ENCODE measurements at places on chromosomes 6 and 20.
A peak's percentile ranks its signal among the peaks of the same experiment; 100 is the strongest.

GRCh38 chr20:48467622-48468021, 360.2 kb downstream of the PREX1 start:
- no peaks in the 10 kb centered on the region for H3K27me3 ChIP-seq
- no peak for DNase-seq
- peaks cover 11% of the 10 kb centered on the region for H3K4me1 ChIP-seq
- H3K36me3 ChIP-seq: no peaks in the 10 kb centered on the region

DNA sequence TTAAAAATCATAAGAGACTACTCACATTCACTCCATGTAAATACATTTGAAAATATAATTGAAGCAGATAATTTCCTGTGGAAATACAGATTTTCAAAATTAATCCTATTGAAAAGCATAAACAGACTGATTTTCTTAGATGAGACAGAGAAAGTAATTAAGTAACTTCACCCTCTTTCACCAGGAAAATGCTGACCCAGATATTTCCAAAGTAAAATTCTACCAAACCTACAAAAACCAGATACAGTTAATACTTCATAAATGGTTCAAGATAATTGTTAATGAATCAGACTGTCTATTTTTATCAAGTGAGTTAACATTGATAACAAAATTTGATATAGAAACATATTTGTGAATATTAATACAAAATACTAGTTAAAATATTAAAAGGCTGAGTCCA, 233.5 kb upstream of the KHDRBS2 start:
- DNase-seq: no peak
- H3K36me3 ChIP-seq: no peaks in the 10 kb centered on the region
- no peaks in the 10 kb centered on the region for H3K4me1 ChIP-seq
- H3K4me3 ChIP-seq: no peak overlapping the region
- H3K27ac ChIP-seq: no peak overlapping the region
- H3K27me3 ChIP-seq: no peaks in the 10 kb centered on the region

DNA sequence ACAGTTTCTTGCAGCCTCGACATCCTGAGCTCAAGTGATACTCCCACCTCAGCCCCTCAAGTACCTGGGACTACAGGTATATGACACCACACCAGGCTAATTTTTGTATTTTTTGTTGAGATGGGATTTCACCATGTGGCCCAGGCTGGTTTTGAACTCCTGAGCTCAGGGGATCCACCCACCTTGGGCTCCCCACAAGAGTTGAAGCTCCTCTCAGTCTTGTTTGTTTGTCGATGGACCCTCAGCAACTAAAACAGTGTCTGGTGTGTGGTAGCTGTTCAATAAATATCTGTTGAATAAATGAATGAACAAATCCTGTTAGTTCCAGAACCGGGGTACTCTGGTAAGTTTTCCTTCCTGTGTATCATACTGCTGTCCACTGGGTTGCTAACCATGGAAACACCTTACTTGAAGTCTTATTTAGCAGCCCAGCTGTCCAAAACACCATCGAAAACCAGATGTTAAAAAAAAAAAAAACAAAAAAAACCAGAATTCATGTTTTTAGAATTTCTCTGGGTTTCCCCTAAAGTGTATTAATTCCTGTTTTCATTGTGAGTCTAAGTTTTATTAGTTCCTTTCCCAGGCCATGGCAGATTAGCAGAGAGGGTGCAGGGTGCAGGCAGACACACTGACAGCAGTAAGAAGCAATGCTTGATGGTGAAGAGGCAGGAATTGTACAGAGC, 7.8 kb upstream of the EZR start:
- no peak overlapping the region for H3K27ac ChIP-seq
- H3K36me3 ChIP-seq: no peaks in the 10 kb centered on the region
- no peaks in the 10 kb centered on the region for H3K4me1 ChIP-seq
- H3K27me3 ChIP-seq: no peaks in the 10 kb centered on the region

- no peaks in the 10 kb centered on the region for H3K27me3 ChIP-seq
- no peak overlapping the region for H3K27ac ChIP-seq
- H3K4me3 ChIP-seq: no peak overlapping the region
- H3K36me3 ChIP-seq: no peaks in the 10 kb centered on the region
- H3K4me1 ChIP-seq: peaks cover 11% of the 10 kb centered on the region
- DNase-seq: no peak
These were observed 34.7 kb downstream of the EZR start for GRCh38 chr6:158784505-158784904.

DNA sequence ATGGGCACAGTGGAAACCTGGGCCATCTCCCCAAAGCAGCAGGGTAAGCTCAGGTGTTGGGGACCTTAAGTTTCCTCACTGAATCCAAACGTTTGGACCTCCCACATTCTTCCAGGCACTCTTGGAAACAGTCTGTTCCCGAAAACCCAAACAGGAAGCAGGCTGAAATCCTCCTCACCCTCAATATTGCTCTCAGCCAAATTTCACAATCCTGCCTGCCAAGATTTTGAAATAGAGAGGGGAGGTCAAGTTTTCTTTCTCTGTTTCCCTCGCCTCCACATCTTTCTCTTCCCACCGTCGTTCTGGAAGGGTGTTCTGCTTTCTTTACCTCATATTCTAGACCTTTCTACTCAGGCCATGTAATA, 392.0 kb upstream of the SASH1 start:
- no peak overlapping the region for H3K4me3 ChIP-seq
- no peaks in the 10 kb centered on the region for H3K27me3 ChIP-seq
- no peaks in the 10 kb centered on the region for H3K4me1 ChIP-seq
- no peaks in the 10 kb centered on the region for H3K36me3 ChIP-seq
- no peak overlapping the region for H3K27ac ChIP-seq

GRCh38 chr20:36543184-36544133, 2.1 kb downstream of the MYL9 start:
- no peaks in the 10 kb centered on the region for H3K27me3 ChIP-seq
- peaks cover 12% of the 10 kb centered on the region for H3K36me3 ChIP-seq
- DNase-seq: no peak
- H3K27ac ChIP-seq: peak overlapping the region; percentile 94

DNA sequence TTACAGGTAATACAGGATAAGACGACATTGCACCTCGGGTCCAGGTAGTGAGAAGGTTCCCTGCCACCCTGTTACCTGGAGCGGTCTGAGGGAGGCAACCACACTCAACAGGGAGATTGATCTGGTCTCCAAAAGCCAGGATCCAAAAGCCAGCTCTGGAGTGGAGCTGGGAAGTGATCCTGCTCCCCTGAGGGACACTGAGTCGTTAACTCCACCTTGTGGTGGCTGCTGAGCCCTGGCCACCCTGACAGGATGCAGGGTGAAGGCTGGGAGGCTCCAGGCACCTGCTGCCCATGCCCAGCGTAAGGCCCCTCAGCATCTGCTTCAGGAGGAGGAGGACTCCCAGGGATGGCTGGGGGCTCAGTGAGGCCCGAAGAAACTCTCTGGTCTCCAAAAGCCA, 38.7 kb upstream of the SLC22A2 start:
- H3K27ac ChIP-seq: no peak overlapping the region
- H3K4me1 ChIP-seq: peaks cover 9% of the 10 kb centered on the region
- H3K36me3 ChIP-seq: no peaks in the 10 kb centered on the region
- no peak for DNase-seq
- H3K27me3 ChIP-seq: no peaks in the 10 kb centered on the region

DNA sequence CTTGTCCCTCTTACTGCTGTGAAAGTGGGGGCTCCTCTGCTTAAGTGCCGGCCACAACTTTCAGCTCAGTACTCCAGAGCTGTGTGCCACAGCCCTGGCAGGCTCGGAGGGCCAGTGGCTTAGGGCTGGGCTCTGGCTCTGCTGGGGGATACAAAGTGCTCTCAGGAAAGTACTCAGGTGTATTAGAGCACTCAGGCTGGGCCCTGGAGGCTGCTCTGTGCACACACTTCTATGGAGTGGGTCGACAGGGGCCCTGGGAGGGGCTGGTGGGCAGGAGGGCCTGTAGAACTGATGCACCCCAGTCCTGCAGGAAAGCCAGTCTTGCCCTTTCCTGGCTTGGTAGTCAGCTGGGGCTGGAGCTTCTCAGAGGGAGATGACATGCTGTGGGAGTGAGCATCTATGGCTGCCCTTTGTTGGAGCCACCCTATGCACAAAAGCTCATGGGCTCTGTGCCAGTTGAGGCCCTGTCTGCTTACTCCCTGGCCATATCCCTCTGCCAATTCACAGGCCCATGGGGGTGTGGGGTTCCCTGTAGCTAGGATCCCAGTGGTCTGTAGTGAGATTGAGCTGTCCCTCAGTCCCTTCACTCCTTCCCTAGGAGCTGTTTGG, 22.0 kb downstream of the CENPW start:
- H3K27ac ChIP-seq: no peak overlapping the region
- no peaks in the 10 kb centered on the region for H3K36me3 ChIP-seq
- DNase-seq: no peak
- H3K4me1 ChIP-seq: no peaks in the 10 kb centered on the region

DNA sequence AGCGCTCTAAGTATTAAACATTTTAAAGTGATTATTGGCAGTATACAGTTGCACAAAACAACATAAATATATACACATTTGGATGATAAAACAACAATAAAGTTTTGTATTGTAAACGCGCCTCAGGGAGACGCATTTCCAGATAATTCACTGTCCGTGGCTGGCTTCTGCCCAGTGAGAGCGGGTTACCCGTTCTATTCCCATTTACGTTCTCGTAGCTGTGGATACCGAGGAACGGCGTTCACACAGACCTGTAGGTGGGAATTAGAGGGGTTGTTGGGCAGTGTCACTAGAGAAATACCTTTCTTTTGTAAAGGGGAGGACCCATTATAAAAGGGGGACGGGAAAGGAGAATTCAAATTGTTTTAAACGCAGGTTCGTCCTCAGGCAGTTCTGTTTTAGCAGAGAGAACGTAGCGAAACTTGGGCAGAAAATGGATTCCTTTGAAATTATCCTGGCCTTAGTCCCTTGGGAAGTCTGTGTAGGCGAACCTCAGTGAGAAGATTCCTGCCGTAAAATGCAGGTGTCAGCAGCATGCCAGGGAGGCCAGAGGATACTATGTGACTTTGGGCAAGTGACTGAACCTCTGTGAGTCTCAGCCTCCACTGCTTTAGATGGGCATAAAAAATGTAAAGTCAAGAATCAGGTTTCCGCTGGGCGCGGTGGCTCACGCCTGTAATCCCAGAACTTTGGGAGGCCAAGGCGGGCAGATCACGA, 756 bp downstream of the MTG2 start:
- peak overlapping the region; percentile 95 for H3K4me3 ChIP-seq
- H3K36me3 ChIP-seq: no peaks in the 10 kb centered on the region
- H3K27me3 ChIP-seq: no peaks in the 10 kb centered on the region
- H3K4me1 ChIP-seq: peaks cover 46% of the 10 kb centered on the region
- DNase-seq: no peak
- peak overlapping the region; percentile 93 for H3K27ac ChIP-seq

GRCh38 chr6:52564856-52565255, 12.0 kb downstream of the TRAM2 start:
- no peak for DNase-seq
- peaks cover 42% of the 10 kb centered on the region for H3K4me1 ChIP-seq
- H3K27ac ChIP-seq: no peak overlapping the region
- H3K27me3 ChIP-seq: no peaks in the 10 kb centered on the region

DNA sequence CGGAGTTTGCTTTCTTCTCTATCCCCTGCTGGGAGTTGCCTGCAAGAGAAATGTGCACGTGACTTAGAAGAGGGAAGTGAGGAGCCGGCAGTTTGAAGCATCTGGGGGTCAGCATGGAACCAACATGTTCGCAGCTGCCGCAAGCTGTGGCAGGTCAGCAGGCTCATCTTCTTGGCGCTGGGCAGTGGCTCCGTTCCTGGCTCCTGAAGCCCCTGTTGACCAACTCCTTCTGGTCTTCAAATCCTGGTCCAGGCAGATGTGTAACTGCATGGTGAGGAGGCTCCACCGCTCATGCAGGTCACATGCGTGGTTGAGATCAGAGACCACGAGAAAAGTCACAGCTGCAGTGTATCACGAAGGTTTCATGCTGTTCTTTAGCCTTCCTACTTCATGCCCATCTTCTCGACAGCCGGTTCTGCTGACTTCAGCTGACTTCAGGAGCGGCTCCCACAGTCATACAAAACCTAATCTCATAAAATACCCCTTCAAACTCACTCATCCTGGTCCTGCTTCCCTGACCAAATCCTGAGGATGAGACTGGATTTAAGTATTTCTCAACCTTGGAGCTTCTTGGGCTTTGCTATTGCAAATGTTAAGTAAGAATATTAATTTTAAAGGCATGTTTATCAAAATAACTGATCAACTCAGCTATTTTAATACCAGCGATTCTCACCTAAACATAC, 44.9 kb upstream of the BCAS1 start:
- no peaks in the 10 kb centered on the region for H3K36me3 ChIP-seq
- peak; percentile 94 for DNase-seq
- H3K4me1 ChIP-seq: no peaks in the 10 kb centered on the region

DNA sequence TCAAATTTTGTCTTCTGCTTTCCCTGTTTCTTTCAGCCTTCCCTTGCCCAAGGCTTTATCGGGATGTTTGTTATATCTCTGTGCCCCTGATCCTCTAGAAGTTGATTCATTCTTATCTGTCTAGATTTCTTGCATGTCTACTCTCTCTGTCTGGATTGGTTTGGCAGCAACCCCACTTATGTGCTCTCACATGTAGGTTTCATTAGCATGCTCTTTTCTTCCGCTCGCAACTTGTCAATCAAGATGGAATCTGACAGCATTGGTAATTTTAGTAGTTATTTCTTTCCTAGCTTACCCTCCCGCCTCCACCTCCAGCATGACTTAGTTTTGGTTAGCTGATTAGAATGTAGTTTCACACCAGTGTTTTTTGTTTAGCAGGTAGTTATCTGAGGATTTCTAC, 39.3 kb downstream of the LRRC1 start:
- no peaks in the 10 kb centered on the region for H3K36me3 ChIP-seq
- DNase-seq: no peak
- H3K4me1 ChIP-seq: peaks cover 25% of the 10 kb centered on the region
- H3K4me3 ChIP-seq: no peak overlapping the region
- H3K27me3 ChIP-seq: no peaks in the 10 kb centered on the region
